Vagina (tissue), 2 donors: ENCODE measurements at places on chromosomes 5 and 9. TPM values are rescaled to one million over a fixed set of nuclear protein-coding genes. Genes with fewer than 3 reads are reported as not detected.

GRCh38 chr9:20914556-20914955 lies 116.9 kb downstream of the HACD4 start:
- no peak overlapping the region for H3K27ac ChIP-seq
- no peaks in the 10 kb centered on the region for H3K36me3 ChIP-seq
- no peak for DNase-seq
- H3K27me3 ChIP-seq: no peaks in the 10 kb centered on the region
- H3K4me3 ChIP-seq: no peak overlapping the region

DNA sequence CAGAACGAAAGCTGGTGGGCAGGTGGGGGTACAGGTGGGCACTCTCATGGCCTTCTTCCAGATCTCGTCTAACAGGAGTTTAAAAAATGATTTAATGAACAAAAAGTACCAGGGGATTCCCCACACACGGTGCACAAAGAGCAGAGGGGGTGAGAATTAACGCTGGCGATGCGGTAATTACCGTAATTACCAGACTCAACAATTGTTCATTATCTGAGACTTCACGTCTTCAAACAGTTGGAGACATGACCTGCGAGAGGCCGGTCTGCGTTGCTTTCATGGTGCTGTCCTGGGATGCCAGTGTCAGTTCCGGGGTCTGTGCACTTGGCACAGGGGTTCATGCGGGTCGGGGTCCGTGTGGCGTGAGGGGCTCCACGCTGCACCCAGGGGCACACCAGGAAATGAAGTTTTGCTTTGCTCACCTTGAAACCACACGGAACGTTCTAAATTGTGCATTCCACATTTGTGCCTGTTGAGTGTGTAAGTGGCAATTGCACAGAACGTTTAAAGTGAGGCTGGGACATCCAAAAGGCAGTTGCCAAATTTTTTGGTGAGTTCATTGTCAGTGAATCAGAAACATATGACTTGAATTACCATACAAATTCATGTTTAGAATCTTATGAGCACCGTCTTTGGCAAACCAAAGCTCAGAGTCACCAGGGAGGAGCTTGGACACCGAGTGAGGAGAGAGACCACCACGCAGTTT lies 256.4 kb upstream of the IRX1 start:
- no peak for DNase-seq
- H3K36me3 ChIP-seq: no peaks in the 10 kb centered on the region
- H3K4me3 ChIP-seq: no peak overlapping the region
- no peaks in the 10 kb centered on the region for H3K27me3 ChIP-seq

- H3K4me3 ChIP-seq: peak within 1 kb of the TSS; percentile 74
- H3K27ac ChIP-seq: peak within 1 kb of the TSS; percentile 83
- DNase-seq: no peak
- H3K27me3 ChIP-seq: no peaks in the 10 kb centered on the region
Observed at GRCh38 chr5:177473443-177474001, at the start of gene DBN1. Gene DBN1 (minus strand): TSS chr5:177473634. CDS start chr5:177473521, 113 bp downstream.

DNA sequence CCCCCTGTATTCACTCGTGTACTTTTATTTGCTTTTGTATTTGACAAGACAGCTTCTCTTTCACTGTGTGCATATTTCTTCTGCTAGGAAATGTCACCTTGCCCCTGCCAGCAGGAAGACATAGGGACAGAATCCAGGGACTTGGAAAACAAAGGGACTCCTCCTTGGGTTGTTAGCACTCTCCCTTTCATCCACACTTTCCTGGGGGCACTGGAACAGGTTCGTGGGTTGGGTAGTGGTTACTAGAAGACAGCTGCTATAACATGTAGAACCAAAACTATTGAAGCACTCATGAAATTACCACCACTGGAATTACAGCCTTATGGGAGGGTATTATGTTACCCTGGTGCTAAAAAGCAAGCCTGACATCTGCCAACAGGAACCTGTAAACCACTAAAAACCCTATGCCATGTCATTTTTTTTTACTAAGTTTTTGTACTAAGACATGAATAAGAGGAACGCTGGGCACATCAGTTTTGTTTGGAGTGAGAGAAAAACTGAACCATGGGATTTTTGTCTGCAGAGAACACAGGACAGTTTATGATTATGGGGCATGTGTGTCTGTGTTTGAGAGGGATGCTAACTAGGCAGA lies 4.7 kb upstream of the CCL28 start:
- no peak overlapping the region for H3K27ac ChIP-seq
- no peak overlapping the region for H3K4me3 ChIP-seq
- H3K4me1 ChIP-seq: peaks cover 5% of the 10 kb centered on the region
- no peak for DNase-seq
- no peaks in the 10 kb centered on the region for H3K27me3 ChIP-seq
- H3K36me3 ChIP-seq: no peaks in the 10 kb centered on the region

DNA sequence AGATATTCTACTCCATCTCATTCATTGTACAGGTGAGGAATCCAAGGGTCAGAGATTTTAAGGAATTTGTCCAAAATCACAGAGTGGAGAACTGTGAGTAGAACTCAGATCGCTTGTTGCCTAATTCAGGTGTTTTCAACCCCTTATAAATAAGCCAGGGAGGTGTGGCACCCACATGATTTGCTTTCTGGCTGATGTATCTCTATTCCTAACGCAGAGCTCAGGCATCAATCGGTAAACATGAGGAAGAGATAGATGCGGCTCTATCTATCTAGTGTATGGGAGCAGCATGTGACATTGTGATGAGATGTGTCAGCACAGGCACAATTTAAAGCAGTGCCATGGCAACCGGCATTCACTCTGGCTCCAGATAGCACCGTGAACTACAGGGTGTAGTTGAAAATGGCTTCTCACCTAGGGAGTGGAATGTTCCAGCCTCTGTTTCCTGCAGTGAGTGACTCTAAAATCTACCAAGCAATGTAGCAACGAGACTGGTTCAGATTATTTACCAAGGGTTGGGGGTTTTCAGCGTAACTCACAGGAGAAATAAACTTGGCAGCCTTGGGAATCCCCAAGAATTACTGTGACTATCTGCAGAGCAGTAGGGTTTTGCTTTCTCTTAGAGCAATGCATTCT lies 53.4 kb upstream of the SUB1 start:
- DNase-seq: no peak
- H3K4me1 ChIP-seq: peaks cover 5% of the 10 kb centered on the region
- H3K4me3 ChIP-seq: no peak overlapping the region
- no peaks in the 10 kb centered on the region for H3K36me3 ChIP-seq
- no peak overlapping the region for H3K27ac ChIP-seq
- no peaks in the 10 kb centered on the region for H3K27me3 ChIP-seq

SSBP2 gene
- total RNA-seq: 66.3 TPM

DNA sequence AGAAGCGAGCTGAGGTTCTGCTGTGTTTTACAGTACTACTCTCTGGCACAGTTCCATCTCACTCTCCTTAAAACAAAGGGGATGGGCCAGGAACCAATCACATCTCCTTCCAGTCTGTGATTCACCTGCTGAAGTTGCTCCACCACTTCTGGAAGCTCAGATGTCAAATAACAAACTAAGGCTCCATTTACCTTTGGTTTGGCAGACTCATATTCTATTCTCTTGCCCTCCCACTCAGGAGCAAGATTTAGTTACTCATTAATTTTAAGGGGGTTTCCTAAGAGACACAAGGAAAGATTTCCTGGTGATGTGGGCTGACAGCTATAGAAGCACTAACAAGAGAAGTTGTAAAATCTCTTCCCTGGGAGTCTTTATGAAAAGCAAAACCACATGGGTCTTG lies 37.8 kb upstream of the KIF2A start:
- H3K27ac ChIP-seq: no peak overlapping the region
- no peaks in the 10 kb centered on the region for H3K4me1 ChIP-seq
- no peak for DNase-seq
- no peaks in the 10 kb centered on the region for H3K36me3 ChIP-seq
- no peaks in the 10 kb centered on the region for H3K27me3 ChIP-seq

RGMB gene
- 39.0 TPM for total RNA-seq

DNA sequence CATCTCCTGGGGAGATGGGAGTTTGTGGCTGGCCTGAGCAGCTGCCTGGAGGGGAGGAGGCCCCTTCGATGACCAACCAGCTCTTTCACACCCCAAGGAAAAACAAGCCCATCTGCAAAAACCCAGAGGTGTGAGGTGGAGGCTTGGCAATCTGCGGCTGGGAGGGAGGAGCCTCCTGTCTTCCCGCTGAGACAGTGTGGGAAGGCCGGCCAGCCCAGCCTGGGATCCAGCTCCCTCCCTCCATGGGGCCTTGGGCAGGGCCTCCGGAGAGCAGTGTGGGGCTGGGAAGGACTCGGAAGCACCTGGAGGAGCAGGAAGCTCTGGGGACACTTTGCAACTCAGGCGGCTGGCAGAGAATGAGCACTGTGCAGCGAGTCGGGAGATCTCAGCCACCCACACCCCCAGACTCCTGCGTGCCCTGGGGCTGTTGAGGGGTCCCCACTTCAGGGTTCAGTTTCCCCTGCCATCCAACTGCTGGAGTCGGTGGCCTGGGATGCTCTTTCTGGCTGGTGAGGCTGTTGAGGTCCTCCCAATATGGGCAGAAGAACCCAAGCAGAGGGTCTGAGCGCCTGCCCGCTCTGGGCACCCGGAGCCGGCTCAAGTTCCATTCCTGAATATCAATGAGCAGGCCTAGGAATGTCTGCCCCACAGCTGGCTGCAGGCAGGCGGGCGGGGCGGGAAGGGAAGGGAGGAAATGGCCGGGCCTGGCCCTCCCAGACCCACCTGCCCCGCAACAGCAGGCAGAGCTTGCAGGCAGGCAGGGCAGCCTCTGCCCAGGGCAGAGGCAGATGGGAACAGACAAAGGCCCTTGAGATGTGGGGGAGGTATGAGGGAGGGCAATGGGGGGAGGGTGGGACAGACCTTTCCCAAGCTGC lies 101.1 kb downstream of the FGF18 start:
- no peak overlapping the region for H3K4me3 ChIP-seq
- no peaks in the 10 kb centered on the region for H3K27me3 ChIP-seq
- H3K4me1 ChIP-seq: peaks cover 37% of the 10 kb centered on the region
- no peak for DNase-seq
- H3K36me3 ChIP-seq: no peaks in the 10 kb centered on the region

LOX gene
- 38.8 TPM for total RNA-seq

TLX3 gene
- not detected for total RNA-seq

- H3K4me3 ChIP-seq: no peak overlapping the region
- H3K36me3 ChIP-seq: no peaks in the 10 kb centered on the region
- no peak overlapping the region for H3K27ac ChIP-seq
- no peaks in the 10 kb centered on the region for H3K27me3 ChIP-seq
Observed at GRCh38 chr5:95799191-95799835, 23.2 kb downstream of the GLRX start.

- H3K36me3 ChIP-seq: no peaks in the 10 kb centered on the region
- H3K27me3 ChIP-seq: no peaks in the 10 kb centered on the region
- no peak overlapping the region for H3K4me3 ChIP-seq
- H3K4me1 ChIP-seq: no peaks in the 10 kb centered on the region
- H3K27ac ChIP-seq: no peak overlapping the region
Observed at GRCh38 chr9:7811677-7812076, 12.1 kb upstream of the DMAC1 start.

GRCh38 chr9:121638399-121638798 lies 13.0 kb upstream of the DAB2IP start:
- H3K36me3 ChIP-seq: no peaks in the 10 kb centered on the region
- peaks cover 55% of the 10 kb centered on the region for H3K4me1 ChIP-seq
- no peak overlapping the region for H3K4me3 ChIP-seq
- H3K27ac ChIP-seq: no peak overlapping the region

DNA sequence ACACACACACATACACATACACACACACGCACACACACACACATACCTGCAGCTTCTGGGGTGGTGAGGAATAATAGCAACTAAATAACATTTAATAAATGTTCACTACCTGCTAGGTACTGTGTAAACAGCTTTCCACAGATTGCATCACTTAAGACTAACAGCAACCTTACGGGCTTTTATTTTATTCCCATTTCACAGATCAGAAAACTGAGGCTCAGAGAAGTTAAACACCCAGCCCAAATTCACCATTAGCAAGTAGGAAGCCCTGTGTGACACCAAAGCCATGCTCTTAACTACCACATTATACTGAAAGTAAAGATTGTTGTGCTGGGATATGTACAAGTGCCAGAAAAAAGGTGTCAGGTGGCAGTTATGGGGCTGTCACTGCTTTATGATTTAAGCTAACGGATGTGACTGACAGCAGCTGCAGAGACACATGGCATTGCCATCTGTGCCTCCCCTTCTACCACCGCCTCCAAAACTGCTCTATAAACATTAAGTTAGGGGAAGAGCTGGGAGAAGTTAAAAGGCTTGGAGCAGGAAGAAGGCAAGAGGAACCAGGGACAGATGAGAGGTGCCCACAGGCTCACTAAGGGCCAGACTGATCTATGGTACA lies 13.6 kb downstream of the MTMR12 start:
- peaks cover 33% of the 10 kb centered on the region for H3K4me1 ChIP-seq
- no peak for DNase-seq
- no peak overlapping the region for H3K4me3 ChIP-seq
- no peaks in the 10 kb centered on the region for H3K27me3 ChIP-seq
- no peak overlapping the region for H3K27ac ChIP-seq
- H3K36me3 ChIP-seq: no peaks in the 10 kb centered on the region

- no peaks in the 10 kb centered on the region for H3K4me1 ChIP-seq
- no peaks in the 10 kb centered on the region for H3K36me3 ChIP-seq
- H3K27me3 ChIP-seq: no peaks in the 10 kb centered on the region
- no peak for DNase-seq
- H3K27ac ChIP-seq: no peak overlapping the region
- H3K4me3 ChIP-seq: no peak overlapping the region
Observed at GRCh38 chr9:12539580-12539975, 153.6 kb upstream of the TYRP1 start.

RLN2 gene
- total RNA-seq: not detected
